Activated naive CD8-positive, alpha-beta T cell treated with anti-CD3 and anti-CD28 coated beads, Interleukin-2, amount 10 ng/mL, durations not matched to agents 7 days and 5 days (primary cell): ENCODE measurements at places on chromosomes 7 and 10.

- H3K4me1 ChIP-seq, result no peaks in the 10 kb centered on the region
- peaks cover 2% of the 10 kb centered on the region for H3K36me3 ChIP-seq
- H3K27me3 ChIP-seq, result peaks cover 5% of the 10 kb centered on the region
- DNase-seq, result no peak
- H3K27ac ChIP-seq, result no peak overlapping the region
- no peak overlapping the region for H3K4me3 ChIP-seq
Measured at GRCh38 chr7:17371671-17372524, 73.4 kb downstream of the AHR start.

- no peaks in the 10 kb centered on the region for H3K4me1 ChIP-seq
- H3K27me3 ChIP-seq, result no peaks in the 10 kb centered on the region
- no peak for DNase-seq
- no peaks in the 10 kb centered on the region for H3K36me3 ChIP-seq
- no peak overlapping the region for H3K27ac ChIP-seq
- no peak overlapping the region for H3K4me3 ChIP-seq
Measured at GRCh38 chr10:127523476-127523875, 25.6 kb upstream of the NPS start.

DNA sequence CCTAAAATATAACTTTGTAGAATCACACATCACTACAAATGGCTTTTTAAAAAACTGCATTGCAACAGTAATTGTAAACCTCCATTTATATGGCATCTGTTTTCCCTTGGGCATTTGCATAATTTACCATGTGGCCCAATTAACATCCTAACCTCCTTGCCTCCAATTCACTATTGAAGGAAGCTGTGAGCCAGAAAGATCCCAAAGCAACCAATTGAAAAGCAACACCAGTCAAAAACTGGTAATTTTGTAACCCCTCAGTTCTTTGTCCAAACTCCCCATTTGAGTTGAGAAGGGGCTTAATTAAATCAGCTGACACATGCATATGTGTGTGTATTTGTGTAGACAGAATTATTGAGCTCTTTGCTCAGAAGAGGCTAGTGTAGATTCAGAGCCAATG, 90.3 kb downstream of the FAM13C start:
- DNase-seq, result no peak
- H3K36me3 ChIP-seq, result no peaks in the 10 kb centered on the region
- H3K27ac ChIP-seq, result no peak overlapping the region
- H3K4me1 ChIP-seq, result no peaks in the 10 kb centered on the region

DNA sequence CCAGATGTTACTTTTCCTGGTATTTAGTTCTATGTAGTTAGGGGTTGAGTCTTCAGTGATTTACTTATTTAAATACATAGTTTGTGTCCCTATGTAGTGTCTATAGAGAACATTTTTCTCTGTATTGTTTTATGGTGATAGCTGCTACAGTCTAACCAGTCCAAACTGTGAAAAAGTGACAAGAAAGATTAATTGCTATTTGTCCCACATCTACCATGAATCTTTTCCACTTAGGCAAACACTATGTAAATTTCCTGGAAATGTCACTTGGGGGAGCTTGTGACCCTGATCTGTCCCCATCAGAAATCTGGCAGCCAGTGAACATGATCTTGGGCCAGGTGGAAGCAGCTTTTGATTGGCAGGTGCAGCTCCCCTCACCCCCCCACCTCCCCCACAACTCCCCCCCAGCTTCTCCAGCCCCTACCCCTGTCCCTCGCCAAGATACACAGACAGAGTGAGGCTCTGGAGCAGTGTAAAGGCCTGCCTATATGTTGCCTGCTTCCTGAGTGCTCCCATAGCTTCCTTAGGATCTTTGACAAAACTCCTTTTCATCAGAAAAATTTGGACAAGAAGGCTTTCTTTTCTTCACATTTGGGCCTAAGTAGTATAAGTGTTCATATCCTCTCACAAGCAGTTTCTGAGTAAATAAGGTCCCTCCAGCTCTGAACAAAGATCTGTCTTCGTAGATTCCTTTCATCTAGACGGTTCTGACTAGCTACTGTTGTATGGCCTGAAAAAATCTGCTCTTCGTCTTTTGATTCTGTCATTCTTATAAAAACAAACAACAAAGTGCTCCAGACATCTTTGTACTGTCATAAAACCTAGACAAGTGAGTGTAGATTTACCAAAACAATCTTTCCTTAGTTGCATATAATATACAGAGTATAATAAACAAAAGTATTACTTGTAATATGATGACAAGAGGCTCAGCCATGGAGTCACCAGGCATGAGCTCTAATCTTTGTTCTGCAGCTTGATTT, 31.5 kb upstream of the SLC13A1 start:
- no peaks in the 10 kb centered on the region for H3K27me3 ChIP-seq
- no peak for DNase-seq
- no peak overlapping the region for H3K4me3 ChIP-seq

- no peaks in the 10 kb centered on the region for H3K36me3 ChIP-seq
- H3K27ac ChIP-seq, result no peak overlapping the region
- no peaks in the 10 kb centered on the region for H3K4me1 ChIP-seq
- H3K27me3 ChIP-seq, result no peaks in the 10 kb centered on the region
Measured at GRCh38 chr7:112646783-112647182, 143.4 kb downstream of the TMEM168 start.

DNA sequence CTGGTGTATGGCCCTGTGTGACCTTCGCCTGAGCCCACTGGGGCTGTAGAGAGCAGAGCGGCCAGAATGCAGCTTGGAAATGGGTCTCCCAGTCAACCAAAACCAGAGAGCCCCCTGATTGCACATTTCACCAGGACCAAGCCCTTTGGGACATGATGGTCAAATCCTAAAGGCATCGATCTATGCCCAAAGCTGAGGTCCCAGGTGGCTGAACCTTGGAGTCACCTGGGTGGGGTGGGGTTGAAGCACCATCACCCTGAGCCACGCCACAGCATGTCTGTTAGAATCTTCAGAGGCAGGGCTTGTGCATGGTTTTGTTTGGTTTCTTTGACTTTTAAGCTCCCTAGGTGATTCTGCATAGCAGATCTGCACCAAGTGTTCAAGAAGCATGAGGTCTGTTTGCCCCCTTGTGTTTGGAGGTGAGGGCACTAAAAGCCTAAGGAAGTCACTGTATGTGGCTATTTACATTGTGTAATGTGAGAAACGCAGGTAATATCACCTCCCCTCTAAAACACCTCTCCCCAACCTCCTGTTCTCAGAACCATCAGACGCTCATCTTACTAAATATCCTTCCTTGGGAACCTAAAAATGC, 9.6 kb downstream of the PKD1L1 start:
- peaks cover 5% of the 10 kb centered on the region for H3K4me1 ChIP-seq
- no peaks in the 10 kb centered on the region for H3K27me3 ChIP-seq
- no peak overlapping the region for H3K4me3 ChIP-seq
- no peaks in the 10 kb centered on the region for H3K36me3 ChIP-seq
- DNase-seq, result no peak

DNA sequence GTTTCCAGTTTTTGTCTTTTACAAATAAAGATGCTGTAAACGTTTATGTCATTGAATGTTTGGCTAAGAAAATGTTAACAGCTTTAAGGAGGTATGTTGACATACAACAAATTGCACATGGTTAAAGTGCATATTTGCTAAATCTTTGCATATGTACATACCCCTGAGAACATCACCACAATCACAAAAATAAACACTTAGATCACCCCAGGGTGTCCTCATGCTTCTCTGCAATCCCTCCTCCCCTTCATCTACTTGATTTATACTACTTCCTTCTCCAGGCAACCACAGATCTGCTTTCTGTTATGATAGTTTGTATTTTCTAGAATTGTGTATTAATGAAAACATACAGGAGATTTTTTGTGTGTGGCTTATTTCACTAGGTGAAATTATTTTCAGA, 209.5 kb downstream of the GLRX3 start:
- H3K27ac ChIP-seq, result no peak overlapping the region
- H3K4me3 ChIP-seq, result no peak overlapping the region
- H3K4me1 ChIP-seq, result no peaks in the 10 kb centered on the region
- H3K36me3 ChIP-seq, result no peaks in the 10 kb centered on the region

- no peak for DNase-seq
- H3K27ac ChIP-seq, result peak overlapping the region; percentile 80
Measured at GRCh38 chr10:12348294-12348869, 965 bp upstream of the CAMK1D start.

- no peak overlapping the region for H3K27ac ChIP-seq
- DNase-seq, result peak; percentile 15
- H3K4me1 ChIP-seq, result no peaks in the 10 kb centered on the region
- H3K27me3 ChIP-seq, result peaks cover 14% of the 10 kb centered on the region
- no peaks in the 10 kb centered on the region for H3K36me3 ChIP-seq
Measured at GRCh38 chr10:132876131-132876860, 66.1 kb downstream of the CFAP46 start.
